Memory B cell (primary cell): ENCODE measurements at places on chromosomes 16 and 17.

DNA sequence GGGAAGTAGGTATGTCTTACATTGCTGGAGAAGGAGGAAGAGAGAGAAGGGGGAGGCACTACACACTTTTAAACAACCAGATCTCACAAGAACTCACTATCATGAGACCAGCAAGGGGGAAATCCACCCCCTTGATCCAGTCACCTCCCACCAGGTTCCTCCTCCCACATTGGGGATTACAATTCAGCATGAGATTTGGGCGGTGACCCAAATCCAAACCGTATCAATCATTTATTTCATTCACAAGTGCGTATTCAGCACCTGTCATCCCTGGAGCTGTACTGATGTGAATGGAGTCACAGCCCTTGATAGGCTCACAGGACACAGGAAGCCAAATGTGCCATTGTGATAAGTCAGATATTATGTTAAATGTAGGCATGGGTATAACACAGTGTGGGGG lies 228.3 kb upstream of the HSBP1 start:
- no peak for DNase-seq
- no peak overlapping the region for H3K27ac ChIP-seq
- peaks cover 13% of the 10 kb centered on the region for H3K27me3 ChIP-seq
- no peaks in the 10 kb centered on the region for H3K36me3 ChIP-seq
- H3K4me1 ChIP-seq = no peaks in the 10 kb centered on the region
- no peak overlapping the region for H3K4me3 ChIP-seq

GRCh38 chr16:54891346-54891745 lies 39.3 kb upstream of the IRX5 start:
- no peaks in the 10 kb centered on the region for H3K4me1 ChIP-seq
- no peaks in the 10 kb centered on the region for H3K36me3 ChIP-seq
- no peaks in the 10 kb centered on the region for H3K27me3 ChIP-seq
- H3K4me3 ChIP-seq = no peak overlapping the region
- H3K27ac ChIP-seq = no peak overlapping the region

- no peak for DNase-seq
- H3K27ac ChIP-seq = peak overlapping the region; percentile 48
- H3K4me1 ChIP-seq = peaks cover 25% of the 10 kb centered on the region
- no peaks in the 10 kb centered on the region for H3K36me3 ChIP-seq
- peaks cover 9% of the 10 kb centered on the region for H3K27me3 ChIP-seq
These were observed 1.3 kb downstream of the SAMD14 start for GRCh38 chr17:50128441-50129352.

GRCh38 chr16:2969545-2970521 lies 685 bp downstream of the PAQR4 start:
- no peaks in the 10 kb centered on the region for H3K36me3 ChIP-seq
- H3K27ac ChIP-seq = no peak overlapping the region
- peaks cover 11% of the 10 kb centered on the region for H3K27me3 ChIP-seq
- peaks cover 18% of the 10 kb centered on the region for H3K4me1 ChIP-seq
- H3K4me3 ChIP-seq = peak overlapping the region; percentile 61

- H3K4me3 ChIP-seq = no peak overlapping the region
- H3K27me3 ChIP-seq = peaks cover 16% of the 10 kb centered on the region
- H3K36me3 ChIP-seq = peaks cover 9% of the 10 kb centered on the region
- H3K27ac ChIP-seq = no peak overlapping the region
These were observed 69.6 kb upstream of the TEKT1 start for GRCh38 chr17:6901086-6901485.

DNA sequence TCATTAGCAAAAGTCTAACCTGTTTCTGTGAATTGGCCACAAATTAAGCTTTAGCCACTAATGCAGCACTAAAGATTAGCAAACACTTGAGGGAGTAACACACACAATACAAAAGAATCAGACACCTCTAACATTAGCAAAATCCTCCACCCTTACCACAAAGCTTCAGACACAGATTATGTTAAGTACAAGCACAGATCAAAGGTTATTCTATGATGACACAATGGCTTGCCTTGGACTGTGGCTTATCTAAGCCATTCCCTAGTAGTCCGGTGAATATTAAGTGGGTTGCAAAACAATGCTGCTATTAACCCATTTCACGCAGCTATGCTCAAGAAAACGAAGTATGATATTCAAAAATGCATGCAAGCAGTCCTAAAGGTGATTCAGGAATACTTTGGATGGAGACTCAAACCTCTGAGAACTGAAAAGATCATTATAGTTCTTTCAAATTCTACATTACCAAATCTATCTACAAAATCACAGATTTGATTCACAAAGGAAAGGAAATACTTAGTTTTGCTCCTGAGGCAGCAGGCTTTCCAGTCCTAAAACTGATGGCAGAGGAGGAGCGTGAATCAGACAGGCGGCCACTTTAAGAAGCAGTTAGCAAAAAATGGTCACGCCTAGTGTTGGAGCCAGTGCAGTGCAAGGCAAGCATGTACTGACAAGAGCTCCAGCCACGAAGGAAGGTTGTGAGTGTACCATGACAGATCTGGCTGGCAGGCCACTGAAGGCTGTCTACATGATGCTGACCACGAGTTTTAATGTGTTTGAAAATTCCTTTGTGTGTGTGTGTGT lies 67.2 kb downstream of the PARN start:
- H3K4me1 ChIP-seq = peaks cover 16% of the 10 kb centered on the region
- H3K4me3 ChIP-seq = no peak overlapping the region
- no peak overlapping the region for H3K27ac ChIP-seq
- H3K36me3 ChIP-seq = peaks cover 10% of the 10 kb centered on the region
- no peak for DNase-seq
- no peaks in the 10 kb centered on the region for H3K27me3 ChIP-seq

GRCh38 chr17:14950686-14951085 lies 314.4 kb downstream of the PMP22 start:
- no peak for DNase-seq
- peaks cover 1% of the 10 kb centered on the region for H3K27me3 ChIP-seq
- no peak overlapping the region for H3K4me3 ChIP-seq
- H3K36me3 ChIP-seq = no peaks in the 10 kb centered on the region

- H3K36me3 ChIP-seq = no peaks in the 10 kb centered on the region
- no peak for DNase-seq
- peaks cover 2% of the 10 kb centered on the region for H3K27me3 ChIP-seq
- no peak overlapping the region for H3K27ac ChIP-seq
- H3K4me1 ChIP-seq = no peaks in the 10 kb centered on the region
- H3K4me3 ChIP-seq = no peak overlapping the region
These were observed 28.2 kb downstream of the ADAMTS18 start for GRCh38 chr16:77406680-77407079.

- no peak overlapping the region for H3K27ac ChIP-seq
- H3K4me1 ChIP-seq = no peaks in the 10 kb centered on the region
- peaks cover 7% of the 10 kb centered on the region for H3K36me3 ChIP-seq
- no peaks in the 10 kb centered on the region for H3K27me3 ChIP-seq
These were observed 43.9 kb downstream of the TMEM186 start for GRCh38 chr16:8753416-8754054.

DNA sequence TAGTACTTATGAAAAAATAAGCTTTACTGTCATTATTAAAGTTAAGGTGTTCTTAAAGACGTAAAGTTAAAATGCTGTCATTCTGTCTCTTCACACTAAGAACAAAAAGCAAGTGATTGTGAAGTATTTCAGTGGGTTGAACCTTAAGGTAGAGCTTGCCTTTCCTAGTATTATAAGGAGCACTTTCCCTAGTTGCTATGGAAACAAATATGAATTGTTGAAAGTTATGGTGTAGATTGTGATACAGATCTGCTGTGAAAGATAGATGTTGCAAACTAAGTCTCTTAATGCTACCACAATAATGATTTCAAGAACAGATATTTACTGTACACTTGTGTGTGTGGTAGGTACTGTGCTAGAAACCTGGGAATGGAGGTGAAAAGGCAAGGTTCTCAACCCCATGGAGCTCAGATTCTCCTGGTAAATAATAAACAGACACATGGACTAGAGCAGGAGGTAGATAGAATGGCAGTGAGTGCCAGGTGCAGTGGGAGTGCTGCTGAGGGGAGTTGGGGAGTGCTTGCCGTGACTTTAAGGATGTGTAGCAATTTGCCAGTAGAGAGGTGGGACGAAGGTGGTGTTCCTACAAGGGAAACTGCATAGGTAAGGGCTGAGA lies 34.7 kb downstream of the MRTFB start:
- peaks cover 23% of the 10 kb centered on the region for H3K4me1 ChIP-seq
- no peaks in the 10 kb centered on the region for H3K27me3 ChIP-seq
- no peak overlapping the region for H3K4me3 ChIP-seq
- DNase-seq = no peak
- H3K36me3 ChIP-seq = peaks cover 2% of the 10 kb centered on the region

- peaks cover 2% of the 10 kb centered on the region for H3K36me3 ChIP-seq
- H3K4me1 ChIP-seq = peaks cover 4% of the 10 kb centered on the region
- no peak for DNase-seq
- no peak overlapping the region for H3K27ac ChIP-seq
- no peaks in the 10 kb centered on the region for H3K27me3 ChIP-seq
- H3K4me3 ChIP-seq = peak overlapping the region; percentile 81
These were observed 996 bp downstream of the PCYT2 start for GRCh38 chr17:81909966-81910839.

GRCh38 chr16:83215406-83216001 lies 588.7 kb downstream of the CDH13 start:
- peaks cover 3% of the 10 kb centered on the region for H3K4me1 ChIP-seq
- DNase-seq = peak; percentile 44
- no peaks in the 10 kb centered on the region for H3K36me3 ChIP-seq
- H3K4me3 ChIP-seq = no peak overlapping the region
- H3K27me3 ChIP-seq = peaks cover 3% of the 10 kb centered on the region

DNA sequence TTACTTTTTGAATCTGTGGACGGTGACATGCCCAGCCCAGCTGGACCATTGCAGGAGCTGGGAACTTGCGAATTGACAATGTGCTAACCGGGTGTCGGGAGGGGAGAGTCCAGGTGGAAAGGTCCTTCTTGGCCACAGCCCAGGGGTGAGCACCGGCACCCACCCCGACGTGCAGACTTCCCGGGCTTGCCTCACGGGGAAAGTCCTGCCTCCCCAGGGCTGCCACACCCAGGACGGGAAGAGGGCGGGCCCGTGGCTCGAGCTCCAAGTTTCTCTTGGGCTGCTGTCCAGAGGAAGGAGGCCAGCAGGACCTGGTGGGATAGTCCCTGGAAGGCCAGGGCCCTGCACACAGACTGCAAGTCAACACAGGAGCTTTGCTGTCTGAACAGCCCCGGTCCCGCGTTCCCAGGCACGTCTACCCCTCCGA lies 17.7 kb downstream of the CARD14 start:
- DNase-seq = no peak
- H3K4me3 ChIP-seq = no peak overlapping the region
- H3K4me1 ChIP-seq = no peaks in the 10 kb centered on the region
- H3K36me3 ChIP-seq = no peaks in the 10 kb centered on the region

DNA sequence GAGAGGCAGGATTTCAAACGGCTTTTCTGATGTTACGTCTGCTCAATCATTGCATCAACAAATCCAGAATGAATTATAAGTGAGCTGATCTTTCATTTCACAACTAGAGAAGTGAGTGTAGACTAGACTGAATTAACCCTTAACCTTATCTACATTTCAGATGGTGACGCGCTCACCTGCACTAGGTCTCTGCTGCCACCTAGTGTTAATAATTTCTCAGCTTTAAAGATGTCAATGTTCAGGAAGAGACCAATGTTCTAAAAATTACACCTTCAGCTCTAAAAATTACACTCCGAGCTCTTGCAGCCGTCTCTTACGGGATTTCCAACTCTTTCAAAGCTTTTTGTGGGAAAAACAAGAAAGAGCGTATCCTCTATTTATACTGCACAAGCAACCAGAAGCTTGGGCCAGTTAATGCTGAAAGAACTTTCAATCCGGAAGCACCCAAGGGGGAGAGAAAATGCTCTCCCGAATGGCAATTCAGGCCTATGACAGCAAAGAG lies 88.2 kb upstream of the FA2H start:
- DNase-seq = no peak
- peaks cover 2% of the 10 kb centered on the region for H3K27me3 ChIP-seq
- peaks cover 7% of the 10 kb centered on the region for H3K4me1 ChIP-seq
- H3K4me3 ChIP-seq = no peak overlapping the region

DNA sequence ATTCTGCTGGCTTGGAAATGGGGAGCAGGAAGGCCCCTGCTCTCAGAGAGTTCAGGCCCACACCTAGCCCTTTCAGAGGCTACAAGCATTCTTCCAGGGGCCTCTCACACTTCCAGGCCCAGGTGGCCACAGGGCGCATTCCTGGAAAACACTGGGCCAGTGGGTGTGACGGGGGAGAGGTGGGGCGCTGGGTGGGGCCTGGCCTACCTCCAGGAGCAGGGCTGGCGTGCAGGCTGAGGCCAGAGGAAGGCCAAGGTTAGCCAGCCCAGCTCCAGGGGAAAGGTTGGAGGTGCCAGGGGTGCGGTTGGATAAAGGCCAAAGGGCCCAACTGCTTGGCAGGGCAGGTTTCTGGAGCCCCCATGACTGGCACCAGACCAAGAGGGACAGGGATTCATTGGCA lies 198.2 kb downstream of the MAF start:
- H3K36me3 ChIP-seq = no peaks in the 10 kb centered on the region
- peaks cover 3% of the 10 kb centered on the region for H3K4me1 ChIP-seq
- H3K27me3 ChIP-seq = peaks cover 4% of the 10 kb centered on the region

GRCh38 chr17:82076018-82076784 lies 10.6 kb upstream of the DUS1L start:
- peaks cover 11% of the 10 kb centered on the region for H3K36me3 ChIP-seq
- DNase-seq = no peak
- peaks cover 3% of the 10 kb centered on the region for H3K27me3 ChIP-seq
- H3K4me1 ChIP-seq = no peaks in the 10 kb centered on the region
- no peak overlapping the region for H3K27ac ChIP-seq

GRCh38 chr16:79599837-79600637 lies 500 bp downstream of the MAF start:
- H3K4me1 ChIP-seq = peaks cover 12% of the 10 kb centered on the region
- DNase-seq = peak; percentile 18
- no peaks in the 10 kb centered on the region for H3K36me3 ChIP-seq
- peak overlapping the region; percentile 83 for H3K4me3 ChIP-seq
- H3K27me3 ChIP-seq = peaks cover 28% of the 10 kb centered on the region

DNA sequence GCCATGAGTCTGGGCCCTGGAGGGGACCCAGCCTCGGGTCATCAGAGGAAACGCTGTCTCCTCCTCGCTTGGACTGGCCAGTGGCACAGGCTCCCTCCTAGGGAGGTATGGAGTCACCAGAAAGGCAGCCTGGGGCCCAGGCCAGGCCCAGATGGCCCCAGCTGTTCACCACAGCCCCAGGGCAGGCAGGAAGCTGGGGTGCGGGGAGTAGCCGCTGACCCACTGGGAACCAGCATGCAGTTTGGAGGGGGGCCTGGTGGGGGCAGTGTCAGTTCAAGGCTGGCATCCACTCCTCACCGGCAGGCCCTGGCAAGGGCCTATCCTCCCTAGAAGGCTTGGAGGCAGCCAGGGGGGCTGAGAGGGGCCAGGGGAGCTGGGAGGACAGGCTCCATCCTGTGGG lies 48.8 kb downstream of the SDK2 start:
- peak; percentile 28 for DNase-seq
- peak overlapping the region; percentile 82 for H3K27ac ChIP-seq

DNA sequence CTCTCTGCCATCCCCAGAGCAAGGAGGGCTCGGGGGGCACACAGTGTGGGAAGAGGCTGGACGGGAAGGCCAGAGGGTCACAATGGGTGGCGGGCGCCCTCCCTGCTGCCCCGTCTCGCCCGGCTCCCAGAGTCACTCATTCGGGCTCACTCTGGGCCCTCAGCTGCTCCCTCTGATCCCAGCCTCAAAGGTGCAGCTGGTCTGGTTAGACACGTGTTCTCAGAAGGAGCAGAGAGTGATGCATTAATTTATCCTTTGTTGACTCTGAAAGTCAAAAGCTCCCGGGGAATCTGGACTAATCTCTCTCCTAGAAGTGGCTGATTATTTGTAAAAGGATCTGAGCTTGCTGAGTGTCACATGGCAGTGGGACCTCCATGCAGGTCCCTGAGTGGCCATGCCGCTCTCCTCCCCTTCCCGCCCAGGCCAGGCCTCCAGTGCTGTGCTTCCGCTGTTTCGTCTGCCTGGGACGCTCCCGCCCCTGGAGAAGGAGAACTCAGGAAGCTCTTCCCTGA lies 87.5 kb downstream of the SEC14L1 start:
- DNase-seq = no peak
- no peak overlapping the region for H3K4me3 ChIP-seq
- H3K36me3 ChIP-seq = no peaks in the 10 kb centered on the region
- peaks cover 2% of the 10 kb centered on the region for H3K4me1 ChIP-seq
- H3K27ac ChIP-seq = no peak overlapping the region
